ENCODE measurements at places on chromosomes 6 and 20.

GRCh38 chr6:16743664-16744210 is 17.5 kb downstream of the ATXN1 start:
- no peak for DNase-seq

GRCh38 chr6:75381877-75382633 is 97.5 kb upstream of the TMEM30A start:
- DNase-seq = no peak

DNA sequence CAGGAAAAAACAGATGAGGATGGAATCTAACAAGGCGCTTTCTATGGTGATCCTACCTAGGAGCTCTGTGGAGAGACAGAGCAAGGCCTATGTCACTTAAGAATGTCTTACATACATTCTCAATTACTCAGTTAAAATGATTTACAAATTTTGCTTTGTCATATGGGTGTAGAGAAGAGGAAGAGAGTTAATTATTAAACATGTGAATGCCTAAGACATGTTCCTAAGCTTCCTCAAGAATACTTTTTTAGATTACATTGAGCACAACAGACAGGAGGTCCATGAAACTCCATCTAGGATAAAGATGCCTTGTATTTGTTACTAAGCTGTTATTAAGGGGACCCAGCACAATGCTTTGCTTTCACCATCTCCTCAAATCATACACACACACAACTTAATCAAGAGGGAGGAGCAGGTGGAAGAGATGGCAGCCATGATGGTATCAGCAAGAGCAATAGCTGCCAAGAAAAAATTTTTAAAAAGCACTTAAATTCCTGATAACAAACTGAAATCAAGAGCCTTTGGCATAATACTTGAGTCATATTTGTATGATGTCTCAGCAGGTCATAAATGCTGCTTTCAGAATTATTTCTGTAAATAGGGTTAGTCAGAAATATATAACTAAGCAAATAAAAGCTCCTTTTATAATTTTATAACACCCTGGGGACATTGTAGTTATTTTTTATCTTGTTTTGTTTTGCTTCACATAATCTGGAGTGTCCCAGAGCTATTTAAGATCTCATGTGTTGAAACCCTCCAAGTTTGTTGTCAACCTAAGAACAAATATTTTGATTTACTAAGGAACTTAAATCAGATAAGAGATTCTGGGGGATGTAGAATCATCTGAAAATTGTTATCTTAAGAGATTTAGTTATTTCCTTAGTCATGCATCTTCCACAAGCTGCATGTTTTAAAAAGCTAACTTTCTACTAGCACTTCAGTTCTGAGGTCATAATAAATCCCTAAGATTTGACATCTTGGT is 70.0 kb upstream of the CD2AP start:
- no peak for DNase-seq

DNA sequence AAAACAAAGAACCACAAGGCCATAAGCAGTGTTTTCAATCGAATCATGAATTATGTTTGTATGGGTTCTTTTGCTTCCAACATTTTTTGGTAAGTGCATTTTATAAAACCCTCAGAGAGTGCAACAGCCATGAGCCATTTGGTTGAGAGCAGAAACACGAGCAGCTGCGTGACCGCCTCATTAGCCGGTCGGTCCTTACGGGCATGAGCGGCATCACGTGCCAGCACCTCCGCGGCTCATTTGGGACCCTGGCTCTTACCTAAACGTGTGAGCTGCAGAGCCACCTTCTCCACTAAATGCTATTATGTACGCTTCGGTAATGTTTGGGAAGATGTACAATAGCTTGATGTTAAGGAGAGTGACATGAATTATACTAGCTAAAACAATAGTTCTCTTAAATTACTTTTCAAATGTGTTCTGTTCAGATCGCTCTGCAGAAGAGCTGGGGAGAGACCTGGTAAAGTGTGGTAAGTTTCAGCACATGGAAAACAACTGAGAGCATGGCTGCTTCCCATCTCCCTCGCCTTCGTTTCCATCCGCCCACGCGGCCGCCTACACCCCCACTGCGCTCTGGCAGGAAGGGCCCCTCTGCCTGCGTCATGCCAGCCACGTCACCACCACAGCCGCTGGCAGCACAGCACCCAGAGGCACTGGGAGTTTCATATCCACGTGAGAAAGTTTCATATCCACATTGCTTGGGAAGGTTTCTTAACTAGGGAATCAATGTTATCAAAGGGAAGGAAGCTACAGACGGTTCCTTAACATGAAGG is 23.7 kb upstream of the PDE10A start:
- DNase-seq = no peak

- DNase-seq = no peak
These were observed 27.3 kb upstream of the TCP11 start for GRCh38 chr6:35168461-35168861.

DNA sequence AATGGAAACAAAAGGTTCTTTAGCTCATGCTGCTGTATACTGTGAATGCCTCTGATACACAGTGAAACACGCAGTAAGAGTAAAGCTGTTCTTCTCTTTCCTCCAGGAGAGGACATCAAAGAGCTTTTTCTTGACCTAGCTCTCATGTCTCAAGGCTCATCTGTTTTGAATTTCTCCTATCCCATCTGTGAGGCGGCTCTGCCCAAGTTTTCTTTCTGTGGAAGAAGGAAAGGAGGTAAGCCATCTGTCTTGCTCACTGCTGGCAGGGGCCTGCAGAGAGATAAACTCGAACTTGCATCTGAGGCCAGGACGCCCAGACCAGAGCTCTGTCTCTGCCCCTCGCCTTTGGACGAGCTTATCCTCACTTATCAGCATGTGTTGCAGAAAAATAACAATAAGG is 37.7 kb downstream of the LY86 start:
- DNase-seq = no peak

DNA sequence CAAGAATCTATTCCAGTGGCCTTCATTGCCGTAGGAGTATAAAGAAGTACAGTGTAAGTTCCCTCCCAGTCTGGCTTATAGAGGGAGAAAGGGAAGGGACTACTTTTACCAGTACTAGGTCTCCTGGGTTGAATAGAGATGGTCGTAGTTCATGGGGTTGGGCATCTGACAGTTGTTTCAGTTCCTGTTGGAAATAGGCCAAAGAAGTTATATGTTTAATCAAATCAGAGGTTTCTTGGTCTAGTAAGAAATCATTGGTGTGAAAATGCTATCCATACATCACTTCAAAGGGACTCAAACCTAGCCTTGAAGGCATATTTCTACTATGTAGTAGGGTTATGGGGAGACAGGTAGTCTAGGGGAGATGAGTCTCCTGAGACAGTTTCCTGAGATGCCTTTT is 45.6 kb upstream of the MAN1A1 start:
- DNase-seq = no peak

DNA sequence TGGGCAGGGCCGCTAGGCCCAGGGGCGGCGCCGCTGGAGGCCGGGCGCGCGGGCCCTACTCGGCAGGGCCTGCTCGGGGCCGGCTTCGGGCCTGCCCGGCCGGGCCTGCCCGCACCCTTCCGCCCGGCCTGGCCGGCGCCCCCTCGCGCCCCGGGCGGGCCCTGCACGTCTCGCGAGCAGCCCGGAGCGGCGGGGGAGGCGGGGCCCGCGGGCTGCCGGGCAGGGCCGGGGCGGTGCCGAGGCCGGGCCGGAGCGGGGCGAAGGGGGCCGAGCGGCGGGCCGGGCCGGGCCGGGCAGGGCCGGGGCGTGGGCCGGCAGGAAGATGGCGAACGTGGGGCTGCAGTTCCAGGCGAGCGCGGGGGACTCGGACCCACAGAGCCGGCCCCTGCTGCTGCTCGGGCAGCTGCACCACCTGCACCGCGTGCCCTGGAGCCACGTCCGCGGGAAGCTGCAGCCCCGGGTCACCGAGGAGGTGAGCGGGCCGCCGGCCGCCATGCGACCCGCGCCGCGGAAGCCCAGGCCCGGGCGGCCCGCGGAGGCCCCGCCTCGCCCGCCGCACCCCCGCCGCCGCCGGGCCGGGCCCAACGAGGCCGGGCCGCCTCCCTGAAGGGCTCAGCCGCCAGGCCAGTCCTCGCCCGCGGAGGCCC is at the start of gene NPEPL1:
Gene NPEPL1, plus strand, starts transcription at position 222 of the 647 bp plus-strand sequence. Its CDS starts 101 bp downstream, at position 323.
- peak; percentile 41 for DNase-seq

GRCh38 chr6:331622-332521 is 39.6 kb downstream of the DUSP22 start:
- no peak for DNase-seq

GRCh38 chr6:109660526-109661320 is 30.3 kb downstream of the AK9 start:
- DNase-seq = no peak

- DNase-seq = no peak
These were observed 58.0 kb upstream of the TMEM200A start for GRCh38 chr6:130307752-130308361.

DNA sequence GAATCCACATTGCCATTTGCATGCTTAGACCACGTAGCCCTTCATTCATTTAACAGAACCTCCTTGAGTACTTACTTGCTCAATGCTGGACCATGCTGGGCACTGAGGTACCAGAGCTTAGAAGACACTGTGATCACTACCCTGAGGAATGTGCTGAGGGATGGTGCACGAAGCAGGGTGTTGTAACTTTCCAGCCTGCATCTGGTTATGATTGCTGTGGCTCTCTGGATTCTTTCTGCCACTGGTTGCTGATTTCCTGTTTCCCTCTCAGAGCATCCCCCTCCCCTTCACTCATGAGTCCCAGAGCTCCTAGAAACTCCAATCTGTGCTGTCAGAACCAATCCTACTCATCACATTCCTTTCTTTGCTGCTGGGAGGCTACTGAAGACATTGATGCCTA is 537.4 kb downstream of the PTPRT start:
- DNase-seq = no peak

GRCh38 chr6:44778513-44778912 is 391.0 kb downstream of the CDC5L start:
- no peak for DNase-seq

GRCh38 chr6:143195349-143195845 is 134.7 kb downstream of the AIG1 start:
- no peak for DNase-seq

- DNase-seq = no peak
These were observed 5.2 kb upstream of the C20orf203 start for GRCh38 chr20:32678948-32679347.

DNA sequence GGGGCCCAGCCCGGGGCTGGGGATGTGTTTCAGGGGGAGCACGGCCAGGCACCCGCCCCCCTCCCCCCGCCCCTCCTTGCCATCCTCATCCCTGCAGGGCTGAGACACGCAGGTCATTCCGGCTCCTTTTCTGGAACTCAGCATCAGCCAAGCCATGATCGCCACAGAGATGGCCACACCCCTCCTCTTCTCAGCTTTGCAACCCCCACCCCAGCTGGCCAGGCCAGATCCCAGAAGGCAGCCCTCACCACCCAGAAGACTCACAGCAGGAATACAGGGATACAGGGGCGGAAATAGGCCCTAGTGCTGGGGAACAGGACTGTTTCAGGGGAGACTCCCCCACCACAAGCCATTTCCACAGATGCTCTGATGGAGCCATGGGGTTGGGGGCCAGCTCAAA is 33.5 kb downstream of the YTHDF1 start:
- no peak for DNase-seq

GRCh38 chr6:74551896-74552295 is 654.0 kb downstream of the COL12A1 start:
- DNase-seq = no peak

DNA sequence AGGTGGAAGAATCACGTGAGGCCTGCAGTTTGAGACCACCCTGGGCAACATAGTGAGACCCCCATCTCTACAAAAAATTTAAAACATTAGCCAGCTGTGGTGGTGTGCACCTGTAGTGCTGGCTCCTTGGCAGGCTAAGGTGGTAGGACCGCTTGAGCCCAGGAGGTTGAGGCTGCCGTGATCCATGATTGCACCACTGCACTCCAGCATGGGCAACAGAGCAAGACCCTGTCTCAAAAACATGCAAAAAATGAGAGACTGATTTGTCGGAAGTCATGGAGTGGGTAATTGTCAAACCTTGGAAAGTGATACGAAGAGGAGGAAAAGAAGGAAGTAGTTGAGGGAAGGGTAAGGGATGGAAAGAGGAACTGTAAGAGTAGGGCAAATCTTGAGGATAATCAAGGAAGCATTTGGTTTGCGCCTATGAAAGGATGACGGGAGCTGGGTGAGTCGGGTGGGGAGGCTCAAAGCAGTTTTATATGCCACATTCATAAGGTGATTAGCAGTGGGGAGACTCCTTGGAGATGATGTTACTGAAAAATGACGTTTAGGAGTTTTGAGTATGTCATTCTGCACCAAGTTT is 14.5 kb downstream of the L3MBTL3 start:
- DNase-seq = no peak

GRCh38 chr6:36355819-36356218 is 19.1 kb upstream of the BNIP5 start:
- DNase-seq = no peak

DNA sequence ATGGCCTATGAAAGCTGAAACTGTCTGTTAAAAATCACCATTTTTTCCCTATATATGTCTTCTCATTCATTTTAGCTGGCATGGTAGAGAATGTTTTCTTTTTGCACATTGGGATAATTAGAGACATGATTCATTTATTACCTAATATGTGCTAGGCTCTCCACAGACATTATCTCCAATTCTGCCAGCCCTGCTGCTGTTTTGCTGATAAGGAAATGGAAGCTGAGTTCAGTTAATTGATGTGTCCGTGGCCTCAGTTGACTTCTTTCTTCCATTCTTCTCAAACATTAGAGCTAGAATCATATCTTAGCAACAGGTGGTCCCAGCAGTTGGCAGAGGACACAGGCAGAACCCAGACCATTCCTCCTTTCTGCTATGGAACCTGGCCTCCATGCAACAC is 644.1 kb upstream of the CITED2 start:
- DNase-seq = no peak

- no peak for DNase-seq
These were observed 99.8 kb downstream of the OPRM1 start for GRCh38 chr6:154138793-154139192.

- no peak for DNase-seq
These were observed 631 bp upstream of the PABPC1L start for GRCh38 chr20:44908987-44909871.

DNA sequence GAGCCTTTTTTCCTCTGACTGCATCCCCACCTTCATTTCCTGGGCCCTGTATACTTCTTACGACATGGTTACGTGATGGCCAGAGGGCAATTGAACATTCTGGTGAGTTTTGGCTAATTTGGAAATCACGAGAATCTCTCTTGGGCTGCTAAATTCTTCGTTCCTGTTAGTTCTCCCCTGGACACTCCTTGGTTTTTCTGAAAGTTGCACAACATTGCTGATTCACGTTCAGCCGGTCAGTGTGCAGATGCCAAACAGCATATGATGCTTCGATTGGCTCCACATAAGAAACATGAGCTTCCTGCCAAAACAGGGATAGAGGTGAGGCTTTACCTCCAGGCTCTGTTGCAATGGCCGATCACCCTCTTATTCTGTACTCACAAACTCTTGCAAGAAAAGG is 119.4 kb upstream of the LY86 start:
- no peak for DNase-seq

Data from activated CD4-positive, alpha-beta T cell treated with anti-CD3 and anti-CD28 coated beads for 24 hours (primary cell).